Suprapubic skin (tissue), 4 donors: ENCODE measurements at places on chromosomes 7 and 10.

- peak; percentile 87 for DNase-seq
Measured at GRCh38 chr10:102119417-102120141, 589 bp downstream of the LDB1 start.

DNA sequence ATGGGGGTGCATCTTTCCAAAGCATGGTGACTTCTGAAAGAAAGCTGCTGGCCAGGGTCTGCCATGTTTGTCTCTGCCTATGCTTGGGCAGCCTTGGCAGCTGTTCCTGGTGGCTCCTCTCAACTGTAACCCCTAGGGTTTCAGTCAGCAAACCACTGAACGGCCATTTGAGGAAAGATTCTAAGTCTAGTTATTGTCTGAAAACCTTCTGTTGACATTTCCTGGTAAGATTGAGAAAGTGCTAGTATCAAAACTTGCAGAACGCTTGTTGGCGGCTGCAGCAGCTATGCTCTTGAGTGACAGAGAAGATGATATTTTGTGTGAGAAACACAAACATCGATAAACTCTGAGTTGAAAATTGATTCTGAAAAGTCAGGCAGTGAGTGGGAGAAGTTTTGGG is 523.1 kb downstream of the LRMDA start:
- no peak for DNase-seq

DNA sequence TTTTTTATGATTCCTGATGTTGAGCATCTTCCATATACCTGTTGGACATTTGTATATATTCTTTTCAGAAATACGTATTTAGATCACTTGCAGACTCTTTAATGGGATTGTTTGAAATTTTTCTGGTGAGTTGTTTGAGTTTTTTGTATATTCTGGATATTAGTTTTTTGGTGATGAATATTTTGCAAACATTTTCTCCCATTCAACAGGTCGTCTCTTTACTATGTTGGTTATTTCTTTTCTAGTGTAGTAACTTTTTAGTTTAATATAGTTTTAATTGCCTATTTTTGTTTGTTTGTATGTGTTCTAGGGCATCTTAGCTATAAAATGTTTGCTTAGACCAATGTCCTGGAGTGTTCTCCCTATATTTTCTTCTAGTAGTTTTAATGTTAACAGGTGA is 72.7 kb downstream of the ZWINT start:
- no peak for DNase-seq

GRCh38 chr7:39709768-39710311 is 86.5 kb downstream of the RALA start:
- DNase-seq, result no peak

DNA sequence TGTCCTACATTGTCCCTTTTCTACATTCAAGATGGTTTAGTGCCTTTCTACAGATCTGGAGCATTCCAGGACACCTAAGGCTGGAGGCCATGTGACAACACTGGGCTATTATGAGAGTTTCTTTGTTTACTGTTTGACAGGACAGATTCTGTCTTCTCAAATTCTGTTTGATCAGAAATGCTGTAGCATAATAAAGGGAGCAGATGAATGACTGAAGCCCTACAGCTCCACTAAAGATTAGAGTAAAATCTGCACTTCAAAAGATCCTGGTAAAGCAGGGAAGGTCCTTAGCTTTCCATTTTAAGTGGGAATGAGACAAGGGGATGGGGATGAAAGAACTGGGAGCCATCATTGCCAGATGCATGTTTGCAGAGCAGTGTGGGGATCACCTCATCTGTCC is 38.4 kb downstream of the TMEM229A start:
- DNase-seq, result no peak

DNA sequence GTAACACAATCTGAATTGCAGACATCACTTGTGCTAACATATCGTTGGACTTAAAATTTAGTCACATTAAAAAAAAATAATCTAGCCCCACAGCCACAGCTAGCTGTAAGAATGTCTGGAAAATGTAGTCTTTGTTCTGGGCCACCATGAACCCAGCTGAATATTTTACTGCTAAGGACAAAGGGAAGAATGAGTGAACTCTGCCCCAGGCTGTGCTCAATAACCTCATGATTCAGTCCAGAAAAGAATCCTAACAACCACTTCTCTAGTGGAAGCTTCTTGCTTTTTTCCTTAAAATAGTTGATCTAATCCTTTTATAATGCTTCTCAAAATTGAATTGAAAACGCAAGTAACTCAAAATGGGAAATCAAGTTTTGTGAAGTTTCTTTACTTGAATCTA is 25.6 kb upstream of the SOSTDC1 start:
- no peak for DNase-seq

DNA sequence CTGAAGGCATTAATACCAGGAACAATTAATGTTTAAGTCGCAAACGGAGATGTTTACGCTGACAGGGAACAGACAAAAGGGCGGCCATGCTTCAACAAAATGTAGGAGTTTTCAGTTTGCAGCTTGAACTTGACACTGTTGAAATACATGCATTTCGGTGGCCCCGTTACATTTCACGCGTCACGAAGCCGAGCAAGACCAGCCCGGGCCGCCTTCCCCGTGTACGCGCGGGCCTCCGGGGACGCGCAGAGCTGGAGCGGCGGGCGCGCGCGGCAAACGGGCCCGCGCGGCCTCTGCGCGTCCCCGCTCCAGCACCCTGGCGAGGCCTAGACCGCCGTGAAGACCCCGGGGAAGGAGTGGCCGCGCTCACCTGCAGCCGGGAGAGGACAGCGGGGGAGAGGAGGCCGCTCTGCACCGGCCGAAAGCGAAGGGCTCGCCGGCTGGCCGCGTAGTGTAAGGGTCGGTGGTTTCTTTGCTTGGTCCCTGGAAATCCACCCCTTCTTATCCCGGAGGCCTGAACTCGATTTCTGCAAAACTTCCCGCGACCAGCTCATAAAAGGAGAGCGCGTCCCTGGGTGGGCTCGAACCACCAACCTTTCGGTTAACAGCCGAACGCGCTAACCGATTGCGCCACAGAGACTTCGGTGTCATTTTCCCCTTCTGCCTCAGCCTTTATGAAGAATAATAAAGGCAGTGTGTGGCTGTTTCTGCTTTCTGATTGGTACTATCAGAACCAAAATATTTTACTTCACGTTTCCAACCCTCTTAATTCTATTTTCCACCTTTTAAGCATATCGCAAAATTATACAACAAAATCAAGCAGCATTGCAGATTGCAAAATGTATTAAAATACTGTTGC is 11.4 kb upstream of the EBLN1 start:
- DNase-seq, result peak; percentile 89

GRCh38 chr7:44846816-44847508 is 925 bp downstream of the H2AZ2 start:
- no peak for DNase-seq

DNA sequence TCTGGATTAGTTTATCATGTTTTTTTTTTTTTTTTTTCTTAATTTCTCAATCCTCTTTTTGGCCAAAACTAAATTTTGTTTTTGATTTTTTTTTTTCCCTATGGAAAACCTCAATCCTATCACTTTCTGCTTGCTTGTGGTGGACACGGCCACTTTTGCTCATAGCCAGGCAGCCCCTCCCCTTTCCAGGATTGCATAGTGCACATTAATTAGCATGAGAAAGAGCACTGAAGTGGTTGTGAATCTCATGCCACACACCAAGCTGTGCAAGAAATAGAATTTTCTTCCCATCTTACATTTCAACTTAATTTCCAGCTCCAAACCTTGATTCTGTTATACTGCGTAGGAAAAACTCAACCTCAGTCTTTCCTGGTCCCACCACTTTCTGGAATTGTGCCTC is 34.6 kb downstream of the MGAM2 start:
- DNase-seq, result no peak

DNA sequence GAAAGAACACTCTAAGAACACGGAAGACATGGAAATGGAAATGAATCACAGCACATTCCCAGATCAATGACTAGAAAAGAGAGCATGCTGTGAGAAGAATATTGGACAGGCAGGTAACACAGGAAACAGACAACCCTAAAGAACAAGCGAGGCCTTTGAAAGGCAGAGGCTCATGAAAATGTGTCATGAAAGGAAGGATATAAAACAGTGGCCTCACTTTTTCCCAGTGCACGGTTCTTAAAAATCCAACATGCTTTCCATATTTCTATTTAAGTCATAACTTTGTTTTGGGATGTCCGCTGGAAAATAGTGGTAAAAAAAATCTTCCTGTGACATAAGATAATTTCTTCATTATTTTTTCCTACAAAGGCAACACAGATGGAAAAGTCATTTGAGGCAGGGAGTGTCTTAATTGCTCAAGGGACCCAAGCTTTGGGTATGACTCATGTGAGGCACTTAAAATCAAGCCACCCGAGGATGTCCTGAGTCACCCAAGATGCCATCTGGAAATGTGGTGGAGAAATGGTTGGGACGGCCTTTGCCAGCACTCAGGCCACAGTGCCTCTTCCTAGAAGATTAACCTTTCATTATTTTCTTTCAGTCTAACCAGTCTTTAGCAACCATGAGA is 17.0 kb downstream of the ITIH5 start:
- DNase-seq, result peak; percentile 76

DNA sequence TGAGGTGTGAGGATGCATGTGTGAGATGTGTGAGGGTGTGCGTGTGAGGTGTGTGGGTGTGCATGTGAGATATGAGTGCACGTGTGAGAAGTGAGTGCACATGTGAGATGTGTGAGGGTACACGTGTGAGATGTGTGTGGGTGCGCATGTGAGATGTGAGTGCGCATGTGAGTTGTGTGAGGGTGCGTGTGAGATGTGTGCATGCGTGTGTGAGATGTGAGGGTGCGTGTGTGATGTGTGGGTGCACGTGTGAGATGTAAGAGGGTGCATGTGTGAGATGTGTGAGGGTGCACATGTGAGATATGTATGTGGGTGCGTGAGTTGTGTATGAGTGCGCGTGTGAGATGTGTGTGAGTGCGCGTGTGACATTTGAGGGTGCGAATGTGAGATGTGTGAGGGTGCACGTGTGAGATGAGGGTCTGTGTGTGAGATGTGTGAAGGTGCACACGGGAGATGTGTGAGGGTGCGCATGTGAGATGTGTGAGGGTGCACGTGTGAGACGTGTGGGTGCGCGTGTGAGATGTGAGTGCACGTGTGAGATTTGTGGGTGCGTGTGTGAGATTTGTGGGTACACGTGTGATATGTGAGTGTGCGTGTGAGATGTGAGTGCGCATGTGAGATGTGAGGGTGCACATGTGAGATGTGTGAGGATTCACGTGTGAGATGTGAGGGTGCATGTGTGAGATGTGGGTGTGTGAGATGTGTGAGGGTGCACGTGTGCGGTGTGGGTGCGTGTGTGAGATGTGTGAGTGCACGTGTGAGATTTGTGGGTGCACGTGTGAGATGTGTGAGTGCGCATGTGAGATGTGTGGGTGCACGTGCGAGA is 30.5 kb downstream of the PPIF start:
- peak; percentile 24 for DNase-seq

DNA sequence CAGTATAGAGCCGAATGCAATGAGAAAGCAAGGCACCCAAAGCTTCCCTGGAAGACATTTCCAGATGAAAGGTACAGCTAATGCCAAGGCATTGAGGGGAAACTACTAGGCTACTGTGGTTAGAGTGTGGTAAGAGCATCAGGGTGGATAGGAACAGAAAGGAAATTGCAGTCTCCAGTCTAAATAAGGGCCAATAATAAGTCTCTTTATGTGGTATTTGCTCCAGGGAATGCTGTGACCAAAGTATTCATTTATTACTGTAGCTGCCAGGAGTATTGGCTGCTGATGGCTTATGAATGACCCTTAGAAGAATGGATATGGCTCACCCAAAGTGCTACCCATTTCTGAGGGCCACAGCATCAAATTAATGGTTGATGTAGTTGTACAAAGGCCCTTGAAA is 30.1 kb upstream of the POT1 start:
- DNase-seq, result no peak

- no peak for DNase-seq
Measured at GRCh38 chr7:34879871-34880270, 157.4 kb downstream of the DPY19L1 start.

GRCh38 chr10:10368951-10369576 is 648.6 kb upstream of the CELF2 start:
- DNase-seq, result no peak

DNA sequence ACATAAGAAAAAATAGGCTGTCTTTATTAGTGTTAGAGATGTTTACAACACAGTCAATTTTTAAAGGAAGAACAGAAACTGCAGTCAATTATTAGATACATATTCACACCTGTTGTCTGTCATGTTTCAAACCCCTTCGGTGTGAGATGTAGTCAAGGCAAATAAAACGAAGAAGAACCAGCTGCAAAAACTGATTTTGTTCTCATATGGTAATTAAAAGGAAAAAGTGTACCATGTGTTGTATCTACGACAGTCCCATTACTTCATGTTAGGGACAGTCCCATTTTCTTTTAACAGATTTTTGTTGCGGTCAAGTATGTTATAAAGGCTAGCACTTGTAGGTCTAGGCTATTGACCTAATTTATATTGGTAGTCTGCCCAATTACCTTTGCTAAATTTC is 149.4 kb downstream of the LRRN3 start:
- no peak for DNase-seq

DNA sequence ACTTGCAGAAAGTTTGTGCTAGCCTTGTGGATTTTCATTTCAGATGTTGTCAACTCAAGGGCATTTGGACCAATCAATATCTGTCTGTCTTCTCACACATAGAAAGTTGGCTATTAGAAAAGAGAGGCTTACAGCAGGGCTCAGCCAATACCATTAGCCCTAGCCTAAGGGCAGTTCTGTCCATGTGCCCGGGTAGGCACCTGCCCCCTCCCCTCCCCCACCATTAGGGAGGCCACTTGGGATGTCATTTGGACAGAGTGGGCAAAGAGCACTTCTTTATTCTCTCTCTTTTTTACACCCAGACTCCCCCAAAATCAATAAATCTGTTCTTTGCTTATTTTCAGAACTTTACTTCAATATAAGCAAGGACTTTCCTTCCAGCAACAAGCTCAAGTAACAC is 188.5 kb upstream of the MKI67 start:
- DNase-seq, result no peak

DNA sequence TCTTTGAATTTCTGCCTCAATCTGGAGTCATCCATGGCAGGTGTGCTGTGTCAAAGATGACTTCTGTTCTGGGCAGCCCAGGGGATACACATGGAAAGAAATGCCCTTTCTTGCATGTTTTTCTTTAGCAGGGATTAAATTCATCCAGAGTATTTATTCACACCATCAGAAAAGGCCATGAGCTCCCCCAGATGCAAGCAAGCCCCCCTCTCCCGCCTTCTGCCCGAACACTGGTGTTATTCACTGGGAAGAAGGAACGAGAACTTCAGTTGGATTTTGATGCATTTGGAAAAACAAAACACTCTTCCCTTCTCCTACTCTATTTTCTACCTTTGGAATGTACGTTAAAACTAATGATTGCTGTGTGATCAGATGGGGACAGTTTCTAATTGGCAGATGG is 1.4 kb downstream of the PLPP4 start:
- no peak for DNase-seq

- no peak for DNase-seq
Measured at GRCh38 chr7:47188653-47189315, 393.1 kb downstream of the TNS3 start.

GRCh38 chr7:116525913-116526861 is 1.4 kb downstream of the CAV1 start:
- peak; percentile 85 for DNase-seq

DNA sequence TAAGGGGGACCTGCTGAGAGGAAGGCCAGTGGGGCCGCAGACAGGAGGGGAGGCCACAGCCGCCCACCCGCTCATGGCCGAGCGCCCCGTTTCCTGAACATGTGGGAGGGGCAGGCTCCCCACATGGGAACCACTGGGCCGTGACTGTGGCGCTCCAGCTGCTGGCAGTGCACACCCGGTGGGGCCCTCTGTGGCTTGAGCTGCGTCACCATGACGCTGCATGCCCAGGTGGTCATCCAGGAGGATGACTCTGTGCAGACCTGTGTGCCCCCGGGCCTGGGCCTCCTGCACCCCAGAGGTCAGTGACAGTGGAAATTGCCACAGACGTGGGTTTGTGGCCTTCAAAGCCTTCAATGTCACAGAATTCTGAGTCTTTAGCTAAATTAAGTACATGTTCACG is 85.1 kb downstream of the MGMT start:
- DNase-seq, result no peak

GRCh38 chr7:4713183-4713784 is 31.2 kb downstream of the FOXK1 start:
- peak; percentile 82 for DNase-seq
